ENCODE measurements at places on chromosomes 12 and 14.

DNA sequence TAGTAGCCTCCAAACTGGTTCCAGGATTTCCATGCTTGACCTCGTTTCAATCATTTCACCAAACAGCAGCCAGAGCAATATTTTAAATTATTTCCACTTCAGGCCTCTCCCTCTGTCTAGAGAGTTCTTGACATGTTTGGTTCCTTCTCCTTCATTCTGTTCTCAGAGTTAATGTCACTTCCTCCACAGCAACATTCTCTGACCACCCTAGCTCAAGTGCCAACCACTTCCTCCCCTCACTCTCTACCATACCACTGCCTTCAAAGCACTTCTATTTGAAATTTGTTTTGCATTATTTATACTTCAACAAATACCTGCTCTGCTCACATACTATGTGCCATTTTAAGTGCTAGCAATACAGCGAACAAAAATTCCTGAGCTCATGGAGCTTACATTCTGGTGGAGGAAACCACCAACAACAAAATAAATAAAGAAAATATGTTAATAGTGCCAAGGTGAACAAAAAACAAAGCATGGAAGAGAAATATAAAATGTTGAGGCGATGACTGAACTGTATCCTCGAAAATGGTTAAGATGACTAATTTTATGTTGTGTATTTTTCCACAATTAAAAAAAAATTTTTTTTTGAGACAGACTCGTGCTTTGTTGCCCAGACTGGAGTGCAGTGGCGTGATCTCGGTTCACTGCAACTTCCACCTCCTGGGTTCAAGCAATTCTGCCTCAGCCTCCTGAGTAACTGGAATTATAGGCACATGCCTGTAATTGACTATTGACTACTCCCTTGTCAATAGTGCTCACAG is 17.3 kb downstream of the BAZ1A start:
- H3K27ac ChIP-seq = no peak overlapping the region
- no peaks in the 10 kb centered on the region for H3K27me3 ChIP-seq
- H3K36me3 ChIP-seq = peaks cover 5% of the 10 kb centered on the region
- H3K4me3 ChIP-seq = no peak overlapping the region

GRCh38 chr12:116074686-116075085 is 202.8 kb downstream of the MED13L start:
- H3K27ac ChIP-seq = no peak overlapping the region
- H3K27me3 ChIP-seq = no peaks in the 10 kb centered on the region
- no peaks in the 10 kb centered on the region for H3K4me1 ChIP-seq
- no peaks in the 10 kb centered on the region for H3K36me3 ChIP-seq

DNA sequence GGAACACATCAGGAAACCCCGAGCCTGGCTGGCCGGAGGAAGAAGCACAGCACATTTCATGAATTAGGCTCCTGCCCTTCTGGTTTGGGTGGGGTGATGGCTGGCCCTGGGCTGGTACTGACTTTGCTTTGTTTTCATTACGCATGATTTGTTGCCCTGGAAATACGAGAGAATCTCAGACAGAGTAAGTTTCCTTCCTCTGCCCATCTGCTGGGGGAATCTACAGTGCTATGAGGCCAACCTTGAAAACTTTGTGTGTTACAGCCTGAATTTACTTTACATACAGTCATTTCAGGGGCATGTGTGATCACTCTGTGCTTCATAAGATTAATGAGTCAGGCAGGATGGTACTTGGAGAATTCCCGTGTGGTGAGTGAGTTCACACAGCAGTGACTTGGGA is 20.5 kb upstream of the SLC5A8 start:
- no peak overlapping the region for H3K27ac ChIP-seq
- no peaks in the 10 kb centered on the region for H3K4me1 ChIP-seq
- no peaks in the 10 kb centered on the region for H3K27me3 ChIP-seq
- peak; percentile 35 for DNase-seq
- no peaks in the 10 kb centered on the region for H3K36me3 ChIP-seq

DNA sequence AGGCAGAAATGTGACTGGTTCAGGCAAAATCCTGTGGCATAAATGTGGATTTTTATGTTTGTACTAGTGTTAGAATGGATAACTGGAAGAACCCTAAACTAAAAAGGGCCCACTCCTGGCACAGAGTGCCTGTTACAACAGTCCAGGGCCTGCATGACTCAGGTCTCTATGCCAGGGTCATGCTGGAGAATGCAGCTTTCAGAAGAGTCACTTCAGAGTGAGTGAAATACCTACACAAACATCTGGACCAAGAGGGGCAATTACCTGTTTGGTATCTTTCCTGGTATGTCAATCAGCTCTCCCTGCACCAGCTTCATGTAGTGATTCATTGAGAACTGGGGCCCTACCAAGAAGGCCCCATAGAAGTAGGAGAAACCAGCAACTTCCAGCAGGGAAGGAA is 10.0 kb downstream of the EMG1 start:
- H3K4me3 ChIP-seq = no peak overlapping the region
- H3K27me3 ChIP-seq = no peaks in the 10 kb centered on the region
- no peak overlapping the region for H3K27ac ChIP-seq
- H3K36me3 ChIP-seq = peaks cover 4% of the 10 kb centered on the region
- no peaks in the 10 kb centered on the region for H3K4me1 ChIP-seq

- DNase-seq = no peak
- H3K27ac ChIP-seq = no peak overlapping the region
- H3K4me3 ChIP-seq = no peak overlapping the region
- no peaks in the 10 kb centered on the region for H3K27me3 ChIP-seq
These were observed 202.8 kb upstream of the STXBP6 start for GRCh38 chr14:25252793-25253192.

- no peak overlapping the region for H3K4me3 ChIP-seq
- H3K4me1 ChIP-seq = no peaks in the 10 kb centered on the region
- DNase-seq = peak; percentile 29
- no peaks in the 10 kb centered on the region for H3K36me3 ChIP-seq
- no peaks in the 10 kb centered on the region for H3K27me3 ChIP-seq
These were observed 39.4 kb upstream of the E2F7 start for GRCh38 chr12:77104792-77105191.

DNA sequence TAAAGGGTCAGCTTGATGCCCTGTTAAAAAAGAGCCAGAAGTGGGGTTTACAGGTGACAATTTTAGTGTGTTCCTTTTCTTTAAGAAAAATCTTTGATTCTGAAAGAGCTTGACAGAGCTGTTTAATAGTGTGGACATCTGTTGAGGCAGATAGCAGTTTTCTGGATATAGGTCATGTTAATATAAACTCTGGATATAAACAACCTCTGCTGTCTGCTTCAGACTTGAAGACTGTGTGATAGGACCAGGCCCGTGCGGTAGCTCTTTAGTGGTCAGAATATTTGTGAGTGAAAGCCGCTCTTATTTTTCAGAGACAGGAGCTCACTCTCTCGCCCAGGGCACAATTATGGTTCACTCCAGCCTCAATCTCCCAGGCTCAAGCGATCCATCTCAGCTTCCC is 439.9 kb upstream of the RGS6 start:
- no peak overlapping the region for H3K4me3 ChIP-seq
- no peaks in the 10 kb centered on the region for H3K4me1 ChIP-seq
- no peak overlapping the region for H3K27ac ChIP-seq

- no peak for DNase-seq
- no peaks in the 10 kb centered on the region for H3K27me3 ChIP-seq
- no peaks in the 10 kb centered on the region for H3K4me1 ChIP-seq
- no peaks in the 10 kb centered on the region for H3K36me3 ChIP-seq
- no peak overlapping the region for H3K27ac ChIP-seq
- no peak overlapping the region for H3K4me3 ChIP-seq
These were observed 61.2 kb upstream of the RASSF3 start for GRCh38 chr12:64549108-64549507.

GRCh38 chr12:62789851-62790250 is 145.1 kb downstream of the PPM1H start:
- no peak overlapping the region for H3K4me3 ChIP-seq
- H3K36me3 ChIP-seq = no peaks in the 10 kb centered on the region
- DNase-seq = no peak
- H3K4me1 ChIP-seq = peaks cover 5% of the 10 kb centered on the region
- H3K27ac ChIP-seq = no peak overlapping the region

DNA sequence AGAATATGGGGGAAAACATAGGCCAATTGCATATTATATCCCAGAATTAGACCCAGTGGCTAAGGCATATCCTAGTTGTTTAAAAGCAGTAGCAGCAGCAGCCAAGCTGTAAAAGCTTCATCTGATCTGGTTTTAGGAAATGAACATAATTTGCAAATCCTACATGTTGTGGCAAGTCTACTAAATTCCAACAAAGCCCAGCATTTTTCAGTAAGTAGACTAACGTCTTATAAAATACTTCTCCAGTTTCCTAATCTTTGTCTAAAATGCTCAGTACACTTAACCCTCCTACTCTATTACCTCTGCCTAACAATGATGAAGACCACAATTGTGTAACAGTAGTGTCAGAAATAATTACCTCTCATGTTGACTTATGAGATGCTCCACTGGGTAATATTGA is 70.9 kb upstream of the RERGL start:
- H3K36me3 ChIP-seq = no peaks in the 10 kb centered on the region
- H3K4me1 ChIP-seq = no peaks in the 10 kb centered on the region
- no peaks in the 10 kb centered on the region for H3K27me3 ChIP-seq

GRCh38 chr12:114342656-114343055 is 63.3 kb downstream of the TBX5 start:
- no peaks in the 10 kb centered on the region for H3K4me1 ChIP-seq
- H3K36me3 ChIP-seq = no peaks in the 10 kb centered on the region
- H3K27ac ChIP-seq = no peak overlapping the region
- H3K27me3 ChIP-seq = no peaks in the 10 kb centered on the region
- no peak for DNase-seq

DNA sequence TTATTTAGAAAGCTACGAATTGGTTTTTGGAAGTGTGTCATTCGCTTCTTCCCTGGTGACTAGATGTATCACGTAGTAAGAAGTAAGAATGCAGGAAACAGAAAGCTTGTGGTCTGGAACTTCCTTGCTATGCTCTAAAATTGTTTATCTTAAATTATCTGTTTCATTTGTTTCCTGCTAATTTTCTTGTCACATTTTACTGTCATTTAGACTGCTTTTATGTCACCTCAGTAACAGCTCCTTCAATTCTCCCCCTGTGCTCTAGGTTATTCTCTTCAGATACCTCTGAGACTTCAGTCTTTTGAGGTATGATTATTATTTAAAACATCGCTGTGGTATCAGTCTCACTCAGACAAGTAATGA is 699 bp upstream of the CD69 start:
- no peak overlapping the region for H3K27ac ChIP-seq
- H3K4me3 ChIP-seq = no peak overlapping the region

- no peaks in the 10 kb centered on the region for H3K27me3 ChIP-seq
- DNase-seq = peak; percentile 42
- H3K4me3 ChIP-seq = no peak overlapping the region
- H3K36me3 ChIP-seq = no peaks in the 10 kb centered on the region
These were observed 558 bp downstream of the TEX22 start for GRCh38 chr14:105398726-105399465.

- H3K4me3 ChIP-seq = no peak overlapping the region
- DNase-seq = peak; percentile 37
- no peak overlapping the region for H3K27ac ChIP-seq
- H3K27me3 ChIP-seq = no peaks in the 10 kb centered on the region
- H3K36me3 ChIP-seq = no peaks in the 10 kb centered on the region
- peaks cover 2% of the 10 kb centered on the region for H3K4me1 ChIP-seq
These were observed 2.0 kb upstream of the EMP1 start for GRCh38 chr12:13194401-13195110.

GRCh38 chr14:60488175-60488574 is 2.3 kb upstream of the C14orf39 start:
- H3K27me3 ChIP-seq = no peaks in the 10 kb centered on the region
- H3K27ac ChIP-seq = no peak overlapping the region
- H3K4me1 ChIP-seq = no peaks in the 10 kb centered on the region
- H3K4me3 ChIP-seq = no peak overlapping the region
- no peak for DNase-seq

DNA sequence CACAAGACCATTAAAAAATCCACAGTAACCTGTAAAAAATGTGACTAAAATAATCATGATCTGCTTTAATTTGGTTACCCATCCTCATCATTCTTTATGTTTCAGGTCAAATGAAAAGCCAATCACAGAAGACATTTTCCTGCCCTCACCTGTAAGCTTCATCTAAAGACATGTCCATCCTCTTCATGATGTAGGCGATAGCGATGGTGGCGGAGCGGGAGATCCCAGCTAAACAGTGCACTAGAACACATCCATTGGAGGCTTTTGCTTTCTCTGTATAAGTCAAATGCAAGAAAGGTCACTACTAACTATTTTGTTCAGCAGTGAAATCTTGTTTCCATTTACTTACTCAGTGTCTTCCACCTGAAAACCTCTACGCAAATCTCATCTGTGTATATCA is 82.6 kb downstream of the DUSP16 start:
- peaks cover 2% of the 10 kb centered on the region for H3K36me3 ChIP-seq
- DNase-seq = no peak
- no peak overlapping the region for H3K4me3 ChIP-seq

DNA sequence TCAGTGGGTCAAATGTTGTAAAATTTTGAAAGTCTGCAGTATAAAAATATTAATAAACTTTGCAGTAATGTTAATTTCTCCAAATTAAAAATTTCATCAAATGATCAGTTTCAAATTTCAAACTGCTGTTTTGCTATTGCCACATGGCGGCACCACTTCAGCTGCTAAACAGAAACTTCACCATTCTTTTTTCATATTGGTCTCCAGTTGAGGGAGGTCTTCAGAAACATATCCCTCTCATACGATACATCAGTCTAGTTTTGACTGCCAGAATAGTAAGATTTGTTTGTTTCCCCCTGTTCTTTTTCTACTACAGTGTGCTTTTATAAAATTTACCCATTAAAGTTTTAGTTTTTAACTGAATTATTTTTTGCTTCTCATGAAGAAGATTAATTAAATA is 4.2 kb upstream of the TRHDE start:
- DNase-seq = peak; percentile 6
- no peak overlapping the region for H3K4me3 ChIP-seq
- H3K4me1 ChIP-seq = no peaks in the 10 kb centered on the region
- H3K27me3 ChIP-seq = no peaks in the 10 kb centered on the region
- H3K36me3 ChIP-seq = no peaks in the 10 kb centered on the region

DNA sequence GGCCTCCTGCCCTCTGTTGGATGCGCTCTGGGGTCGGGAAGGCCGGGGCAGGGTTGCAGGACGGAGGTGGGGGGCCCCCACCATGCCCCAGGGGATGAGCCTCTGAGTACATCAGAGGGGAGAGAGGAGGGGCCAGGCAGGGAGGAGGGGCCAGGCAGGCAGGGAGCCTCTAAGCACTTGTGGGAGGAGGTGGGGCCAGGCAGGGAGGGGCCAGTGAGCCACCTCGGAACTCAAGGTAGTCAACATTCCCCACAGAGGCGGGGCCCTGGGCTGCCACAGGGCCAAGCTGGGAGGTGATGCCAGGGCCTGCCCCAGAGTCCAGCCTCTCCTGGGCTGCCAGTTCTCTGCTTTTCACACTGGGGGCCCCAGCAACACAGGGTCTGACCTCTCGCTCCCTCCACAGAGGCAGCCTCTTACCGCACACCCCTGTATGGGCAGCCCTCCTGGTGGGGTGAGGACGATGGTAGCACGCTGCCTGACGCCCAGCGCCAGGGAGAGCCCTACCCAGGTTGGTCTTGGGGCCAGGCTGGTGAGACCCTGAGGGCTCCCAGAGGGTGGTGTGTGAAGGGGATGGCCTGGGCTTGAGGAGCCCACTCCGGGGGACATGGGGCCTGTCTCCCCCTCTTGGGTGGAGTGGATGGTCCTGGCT is 17.4 kb downstream of the CEP170B start:
- peak; percentile 74 for DNase-seq
- H3K4me3 ChIP-seq = no peak overlapping the region
- no peak overlapping the region for H3K27ac ChIP-seq
- H3K36me3 ChIP-seq = no peaks in the 10 kb centered on the region

GRCh38 chr14:55721353-55721752 is 141.3 kb downstream of the KTN1 start:
- H3K27me3 ChIP-seq = no peaks in the 10 kb centered on the region
- no peak overlapping the region for H3K27ac ChIP-seq
- H3K4me1 ChIP-seq = no peaks in the 10 kb centered on the region
- DNase-seq = peak; percentile 81
- no peaks in the 10 kb centered on the region for H3K36me3 ChIP-seq

Data from mesendoderm (in vitro differentiated cells).